ENCODE measurements at places on chromosomes 13 and 19.

GRCh38 chr19:31340042-31341025, 8.9 kb downstream of the TSHZ3 start:
- no peak for DNase-seq

GRCh38 chr13:48236528-48237353, 3.7 kb downstream of the ITM2B start:
- no peak for DNase-seq

DNA sequence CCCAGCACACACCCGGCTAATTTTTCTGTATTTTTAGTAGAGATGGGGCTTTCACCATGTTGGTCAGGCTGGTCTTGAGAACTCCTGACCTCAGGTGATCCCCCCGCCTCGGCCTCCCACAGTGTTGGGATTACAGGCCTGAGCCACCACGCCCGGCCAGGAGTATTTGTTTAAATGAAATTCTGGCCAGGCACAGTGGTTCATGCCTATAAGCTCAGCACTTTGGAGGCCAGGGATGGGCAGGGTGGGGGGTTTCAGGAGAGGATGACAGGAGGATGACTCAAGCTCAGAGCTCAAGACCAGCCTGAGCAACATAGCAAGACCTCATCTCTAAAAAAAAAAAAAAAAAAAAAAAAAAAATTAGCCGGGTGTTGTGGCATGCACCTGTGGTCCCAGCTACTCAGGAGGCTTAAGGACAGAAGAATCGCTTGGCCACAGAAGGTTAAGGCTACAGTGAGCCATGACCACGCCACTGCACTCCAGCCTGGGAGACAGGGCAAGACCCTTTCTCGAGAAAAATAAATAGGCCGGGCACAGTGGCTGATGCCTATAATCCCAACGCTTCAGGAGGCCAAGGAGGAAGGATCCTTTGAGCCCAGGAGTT, 8.2 kb upstream of the DHDH start:
- no peak for DNase-seq

DNA sequence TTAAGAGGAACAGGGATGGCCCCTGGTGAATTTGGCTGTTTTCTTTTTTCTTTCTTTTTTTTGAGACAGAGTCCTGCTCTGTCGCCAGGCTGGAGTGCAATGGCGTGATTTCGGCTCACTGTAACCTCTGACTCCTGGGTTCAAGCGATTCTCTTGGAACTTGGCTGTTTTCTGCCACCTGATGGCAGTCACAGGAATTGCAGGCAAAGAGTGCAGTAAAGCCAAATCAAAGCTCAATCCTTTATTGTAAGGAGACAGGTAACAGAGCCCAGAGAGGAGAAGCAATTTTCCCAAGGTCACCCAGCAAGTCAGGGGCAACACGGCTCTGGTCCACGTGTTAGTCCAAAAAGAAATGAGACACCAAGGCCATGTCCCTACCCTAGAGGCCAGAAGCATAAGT, 6.2 kb downstream of the TINCR start:
- no peak for DNase-seq

DNA sequence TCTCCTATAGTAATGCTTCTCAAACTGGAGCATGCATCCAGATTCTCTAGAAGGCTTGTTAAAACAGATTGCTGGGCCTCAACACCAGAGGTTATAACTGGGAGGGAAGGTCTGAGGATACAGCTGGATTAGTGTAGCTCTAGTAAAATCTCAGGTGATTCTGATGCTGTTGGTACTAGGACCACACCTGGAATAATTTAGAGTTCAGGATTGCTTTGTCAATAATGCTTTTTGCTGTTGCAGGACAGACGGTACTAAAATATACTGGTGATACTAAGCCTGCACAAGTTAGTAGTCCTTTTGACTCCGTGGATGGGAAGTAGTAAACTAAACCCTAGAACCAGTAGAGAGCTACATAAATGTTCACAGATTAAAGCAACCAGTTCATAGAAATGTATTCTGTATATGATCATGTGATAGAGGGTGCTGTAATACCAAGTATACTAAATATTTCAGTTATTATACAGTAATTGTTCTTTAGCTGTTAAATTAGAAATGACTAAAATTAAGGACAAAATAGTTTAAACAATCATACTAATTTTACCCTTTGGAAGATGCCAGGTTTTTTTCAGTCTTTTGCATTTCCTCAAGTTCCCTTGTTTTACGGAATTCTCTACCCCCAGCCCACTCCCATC, 258.2 kb upstream of the STARD13 start:
- no peak for DNase-seq

DNA sequence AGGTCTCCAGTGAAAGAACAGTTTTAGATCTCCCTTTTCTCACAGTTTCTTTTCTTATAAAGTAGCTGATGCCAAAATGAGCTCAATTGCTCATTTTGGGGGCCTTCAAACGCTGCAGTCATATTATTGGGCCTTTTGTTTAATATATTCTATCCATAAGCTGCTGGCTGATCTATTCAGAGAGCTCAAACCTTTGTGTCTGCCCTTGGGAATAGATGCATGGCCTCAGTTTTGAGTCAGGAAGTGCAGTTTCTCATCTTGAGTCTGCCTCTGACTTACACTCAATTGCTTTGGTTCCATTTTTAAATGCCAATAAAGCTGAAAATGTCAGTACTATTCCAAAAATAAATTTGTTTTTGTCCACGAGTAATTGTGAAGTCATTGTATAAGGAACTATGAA, 468.9 kb downstream of the KLF12 start:
- DNase-seq: no peak

- DNase-seq: no peak
These were observed 536.7 kb upstream of the ARGLU1 start for GRCh38 chr13:107104631-107105030.

- no peak for DNase-seq
These were observed 4.1 kb downstream of the ACP4 start for GRCh38 chr19:50794074-50794875.

- no peak for DNase-seq
These were observed 108.1 kb upstream of the UBL3 start for GRCh38 chr13:29958476-29958875.

GRCh38 chr13:28588296-28588695, 70.6 kb upstream of the POMP start:
- no peak for DNase-seq
